ENCODE measurements at places on chromosomes 16 and 17.

GRCh38 chr17:67993998-67994361, 2.3 kb downstream of the C17orf58 start:
- DNase-seq = no peak

DNA sequence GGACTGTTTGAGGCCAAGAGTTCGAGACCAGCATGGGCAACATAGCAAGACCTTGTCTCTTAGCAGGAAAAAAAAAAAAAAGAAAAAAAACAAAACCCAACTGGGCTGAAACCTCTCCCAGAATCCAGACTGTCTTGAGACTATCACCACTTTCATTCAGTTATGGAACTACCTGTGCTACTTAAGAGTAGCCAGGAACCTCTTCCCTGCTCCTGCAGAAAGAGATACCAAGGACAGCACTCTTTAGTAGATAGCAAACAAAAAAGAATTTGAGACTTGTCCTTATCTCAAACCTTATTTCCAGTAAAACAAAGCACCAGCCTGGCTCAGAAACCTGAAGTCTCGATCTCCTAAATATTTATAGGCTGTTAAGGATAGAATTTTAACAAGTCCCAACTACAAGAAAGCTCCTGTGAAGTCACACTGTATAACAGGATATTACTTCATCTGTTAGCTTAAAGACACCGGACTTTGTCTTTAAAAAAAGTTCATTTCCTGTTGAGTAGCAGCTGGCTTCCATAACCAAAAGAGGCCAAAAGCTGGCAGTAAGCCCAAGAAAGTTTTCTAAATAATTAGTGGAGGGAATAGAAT, 5.1 kb downstream of the CDR2 start:
- DNase-seq = no peak

DNA sequence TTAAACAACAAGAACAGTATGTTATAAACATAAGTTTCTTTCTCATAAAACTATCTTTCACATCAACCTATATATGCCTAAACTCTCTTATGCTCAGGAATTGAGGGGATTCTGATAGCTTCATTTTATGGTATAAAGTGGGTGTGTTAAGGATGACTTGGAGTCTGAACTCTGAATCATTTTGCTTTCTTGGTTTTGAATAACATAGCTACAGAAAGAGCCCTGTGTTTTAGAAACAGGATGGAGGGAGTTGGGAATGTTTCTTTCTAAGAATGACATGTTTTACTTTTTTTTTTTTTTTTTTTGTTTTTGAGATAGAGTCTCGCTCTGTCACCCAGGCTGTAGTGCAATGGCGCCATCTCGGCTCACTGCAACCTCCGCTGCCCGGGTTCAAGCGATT, 50.1 kb downstream of the RHOT1 start:
- no peak for DNase-seq

DNA sequence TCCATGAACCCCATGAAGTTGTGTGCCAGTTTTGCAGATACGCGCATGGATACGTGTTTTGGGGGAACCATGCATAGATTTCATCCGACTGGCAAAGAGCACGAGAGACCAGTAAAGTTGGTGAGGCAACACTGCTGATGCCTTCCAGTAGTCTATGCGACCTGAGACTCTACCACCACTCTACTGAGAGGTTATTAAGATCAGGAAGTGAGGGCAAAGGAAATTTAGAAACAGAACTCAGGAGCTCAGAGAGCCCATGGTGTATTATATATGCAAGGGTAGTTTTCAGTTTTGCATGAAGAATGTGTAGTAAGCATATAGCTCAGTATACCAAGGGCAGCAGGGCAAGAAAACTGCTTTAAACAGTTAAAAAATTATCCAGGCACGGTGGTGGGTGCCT, 4.2 kb downstream of the SLX4 start:
- DNase-seq = no peak

GRCh38 chr16:31092330-31092729, 2.3 kb downstream of the VKORC1 start:
- DNase-seq = no peak

DNA sequence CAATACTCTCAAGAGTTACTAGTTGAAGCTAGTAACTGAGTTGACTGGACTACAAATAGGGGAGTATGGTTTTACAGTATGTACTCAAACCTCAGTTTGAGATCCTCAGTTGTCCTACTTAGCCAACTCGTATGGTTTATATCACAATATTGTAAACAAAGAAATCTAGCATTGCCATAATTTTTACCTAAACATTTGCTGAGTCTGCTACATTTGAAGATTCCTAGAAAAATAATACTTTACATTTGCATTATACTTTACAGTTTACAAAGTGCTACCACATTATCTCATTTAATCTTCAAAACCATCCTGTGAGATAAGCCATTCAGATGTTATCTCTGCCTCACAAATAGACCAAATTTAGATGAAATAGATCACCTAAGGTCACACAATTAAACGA, 16.3 kb downstream of the CBX1 start:
- DNase-seq = no peak

DNA sequence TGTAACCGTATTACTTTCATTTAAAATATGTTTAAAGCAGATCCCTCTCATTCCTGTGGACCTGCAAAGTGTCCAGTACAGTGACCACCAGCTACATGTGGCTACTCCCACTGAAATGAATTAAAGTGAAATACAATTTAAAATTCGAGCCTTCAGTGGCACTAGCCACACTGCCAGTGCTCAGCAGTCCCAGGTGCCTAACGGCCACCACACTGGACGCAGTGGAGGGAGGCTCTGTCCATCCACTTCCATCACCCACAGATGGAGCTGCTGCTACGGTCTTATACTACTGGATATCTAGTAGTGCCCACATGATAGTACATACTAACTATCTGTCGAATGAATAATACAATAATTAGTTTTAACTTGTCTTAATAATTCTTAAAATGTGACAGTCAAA, 2.3 kb upstream of the CBX2 start:
- DNase-seq = no peak

DNA sequence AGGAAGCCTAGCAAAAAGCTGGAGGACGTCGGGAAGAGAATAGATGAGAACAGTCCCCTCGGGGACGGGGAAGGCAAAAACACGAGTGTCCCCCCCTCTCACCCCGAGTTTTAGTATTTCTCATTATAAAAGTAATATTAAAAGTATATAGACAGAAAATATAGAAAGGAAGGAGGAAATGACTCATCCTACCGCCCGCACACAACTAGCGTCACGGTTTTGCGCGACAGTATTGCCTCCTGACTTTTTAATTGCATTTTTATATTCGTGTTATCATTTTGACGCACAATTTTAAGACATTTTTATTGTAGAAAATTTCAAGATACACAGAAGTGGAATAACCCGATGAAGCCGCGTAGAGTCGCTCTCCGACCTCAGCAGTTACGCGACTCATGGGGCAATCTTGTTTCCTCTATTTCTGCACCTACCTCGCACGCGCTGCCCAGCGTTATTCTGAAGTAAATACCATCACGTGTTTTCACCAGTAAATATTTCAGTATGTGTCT, 652 bp upstream of the SLC25A19 start:
- DNase-seq = peak; percentile 68

GRCh38 chr17:77446940-77447634, 306.3 kb downstream of the SEC14L1 start:
- no peak for DNase-seq

GRCh38 chr16:83744441-83744981, 63.3 kb upstream of the HSBP1 start:
- no peak for DNase-seq

GRCh38 chr16:87321336-87322107, 4.3 kb upstream of the C16orf95 start:
- DNase-seq = no peak

GRCh38 chr16:64162613-64163375, 959.1 kb downstream of the CDH11 start:
- DNase-seq = no peak

DNA sequence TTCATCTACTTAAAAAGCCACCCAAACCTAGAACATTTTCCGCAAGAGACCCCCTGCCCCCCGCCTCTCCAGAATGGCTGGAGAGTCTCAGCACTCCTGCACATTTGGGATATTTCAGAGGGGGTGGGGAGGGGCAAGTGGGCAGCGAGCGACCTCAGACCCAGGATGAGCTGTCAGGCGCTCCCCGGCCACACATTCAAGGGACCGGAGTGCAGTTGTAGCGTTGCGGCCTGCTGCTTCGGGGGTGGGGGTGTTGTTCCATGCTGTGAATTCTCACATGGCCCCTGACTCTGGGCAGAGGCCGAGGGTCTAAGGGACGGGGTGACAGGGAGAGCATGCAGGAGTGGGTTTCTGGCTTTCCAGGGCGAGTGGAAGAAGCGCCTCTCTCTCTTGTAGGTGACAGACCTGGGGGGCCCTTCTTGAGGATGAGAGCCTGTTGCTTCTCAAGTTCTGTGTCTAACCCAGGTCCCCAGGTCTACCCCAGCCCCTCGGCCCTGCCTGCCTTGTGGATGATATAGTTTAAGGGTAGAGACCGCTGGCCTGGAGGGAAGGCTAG, 231.2 kb downstream of the SEC14L1 start:
- no peak for DNase-seq

- no peak for DNase-seq
Measured at GRCh38 chr16:80518436-80518835, 22.4 kb upstream of the DYNLRB2 start.

DNA sequence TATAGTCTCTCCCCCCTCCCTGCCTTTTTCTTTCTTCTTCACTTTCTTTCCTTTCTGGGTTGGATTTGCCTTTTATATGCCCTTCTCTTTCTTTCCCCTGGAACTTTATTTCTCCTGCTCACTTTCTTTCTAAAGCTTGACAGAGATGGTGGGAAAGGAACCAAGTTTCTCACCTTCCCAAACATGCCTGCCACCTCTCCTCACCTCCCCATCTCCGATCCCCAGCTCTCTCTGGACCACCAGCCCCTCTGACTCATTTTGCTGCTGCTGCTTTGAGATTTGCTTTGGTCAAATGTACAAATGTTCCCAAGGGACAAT, 6.7 kb upstream of the LHX1 start:
- DNase-seq = no peak

DNA sequence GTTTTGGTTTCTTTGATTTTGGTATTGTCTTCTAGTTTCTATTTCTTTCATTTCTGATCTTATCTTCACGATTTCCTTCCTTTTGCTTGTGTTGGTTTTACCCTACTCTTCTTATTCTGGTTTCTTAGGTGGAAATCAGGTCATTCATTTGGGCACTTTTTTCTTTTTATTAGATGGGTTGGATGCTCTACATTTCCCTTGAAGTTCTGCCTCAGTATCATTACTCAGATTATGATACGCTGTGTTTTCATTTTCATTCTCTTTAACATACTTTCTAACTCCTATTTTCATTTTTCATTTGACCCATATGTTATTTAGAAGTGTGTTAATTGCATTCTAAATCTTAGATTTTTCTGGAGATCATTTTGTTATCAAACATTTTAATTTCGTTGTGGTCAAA, 108.6 kb downstream of the IRF8 start:
- DNase-seq = no peak

DNA sequence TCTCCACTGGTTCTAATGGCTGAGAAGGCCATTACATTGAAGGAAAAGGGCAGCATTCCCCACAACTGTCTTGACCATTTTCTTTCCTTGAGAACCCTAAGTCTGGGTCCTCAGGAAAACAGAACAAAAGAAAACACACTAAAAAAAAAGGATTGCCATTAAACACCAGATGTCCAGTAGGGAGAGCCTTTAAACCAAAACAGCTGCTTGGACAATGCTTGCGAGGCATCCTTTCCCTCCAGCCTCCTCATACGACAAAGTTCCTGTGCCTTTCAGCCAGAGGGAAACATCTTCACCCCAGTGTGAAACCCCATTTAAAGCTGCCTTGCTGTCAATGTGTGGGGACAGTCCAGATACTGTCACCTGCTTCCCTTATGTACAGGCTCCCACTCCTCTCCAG, 74.3 kb downstream of the MMD start:
- DNase-seq = no peak

- DNase-seq = no peak
Measured at GRCh38 chr16:84455031-84455430, 49.4 kb downstream of the MEAK7 start.

DNA sequence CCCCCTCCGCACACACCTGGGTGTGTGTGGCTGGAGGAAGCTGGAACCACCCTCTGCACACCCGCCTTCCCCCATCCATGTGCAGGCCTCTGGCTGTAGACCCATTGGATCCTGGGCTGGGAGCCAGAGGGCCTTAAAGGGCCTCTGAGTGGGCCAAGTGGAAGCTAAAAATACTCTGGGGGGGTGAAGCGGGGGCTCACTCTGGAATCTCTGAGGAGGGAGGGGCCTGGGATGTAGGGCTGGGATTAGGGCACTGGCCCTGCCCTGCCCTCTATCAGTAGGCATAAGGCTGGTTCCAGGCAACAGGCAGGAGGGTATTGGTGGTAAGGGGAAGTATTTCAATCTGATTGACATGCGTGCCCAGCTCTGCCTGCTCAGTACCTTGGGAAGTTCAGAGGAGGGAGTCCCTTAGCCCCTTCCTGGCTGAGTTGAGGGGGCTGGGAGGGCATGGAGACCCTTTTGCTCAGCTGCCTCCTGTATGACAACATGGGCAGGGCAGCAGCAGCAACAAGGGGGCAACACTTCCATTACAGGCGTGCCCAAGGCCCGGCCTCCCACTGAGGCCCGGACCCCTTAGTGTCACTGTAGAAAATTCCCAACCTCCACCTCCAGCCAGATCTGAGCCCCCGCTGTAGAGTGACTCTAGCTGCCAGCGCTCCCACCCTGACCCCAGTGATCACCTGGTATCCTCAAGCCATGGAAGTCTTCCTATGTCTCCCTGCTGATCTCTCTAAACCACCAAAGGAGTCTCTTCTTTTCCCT, 5.2 kb downstream of the ITGA3 start:
- peak; percentile 97 for DNase-seq

DNA sequence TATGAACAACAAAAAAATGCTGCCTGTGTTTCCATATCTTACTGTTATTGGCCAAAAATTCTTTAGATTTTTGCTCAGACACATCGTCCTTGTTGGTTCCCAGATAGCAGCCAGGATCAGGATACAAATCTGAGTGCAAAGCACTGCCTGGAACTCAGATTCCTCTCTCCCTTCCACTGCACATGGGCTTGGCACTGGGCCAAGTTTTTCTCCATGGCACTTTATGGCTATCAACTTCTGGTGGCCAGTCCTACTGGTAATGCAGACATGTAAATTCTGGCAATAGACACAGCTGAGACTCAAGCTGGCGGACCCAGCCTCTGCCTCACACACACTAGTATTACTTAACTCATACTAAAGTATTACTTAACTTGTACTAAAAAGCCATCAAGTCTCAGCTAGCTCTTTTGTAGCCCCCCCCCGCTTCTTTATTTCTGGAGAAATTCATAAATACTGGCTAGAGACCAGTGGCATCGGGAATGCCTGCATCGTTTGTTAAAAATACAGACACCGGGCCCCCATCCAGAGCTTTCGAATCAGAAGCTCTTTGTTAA, 181.2 kb upstream of the COX10 start:
- peak; percentile 25 for DNase-seq
